ENCODE measurements at places on chromosomes 3 and 15.

GRCh38 chr15:68574629-68575028 lies 4.2 kb upstream of the CORO2B start:
- DNase-seq: no peak

- DNase-seq: no peak
Observed at GRCh38 chr15:77696871-77697270, 64.2 kb upstream of the LINGO1 start.

- DNase-seq: no peak
Observed at GRCh38 chr3:76760336-76760735, 279.6 kb upstream of the ROBO2 start.

DNA sequence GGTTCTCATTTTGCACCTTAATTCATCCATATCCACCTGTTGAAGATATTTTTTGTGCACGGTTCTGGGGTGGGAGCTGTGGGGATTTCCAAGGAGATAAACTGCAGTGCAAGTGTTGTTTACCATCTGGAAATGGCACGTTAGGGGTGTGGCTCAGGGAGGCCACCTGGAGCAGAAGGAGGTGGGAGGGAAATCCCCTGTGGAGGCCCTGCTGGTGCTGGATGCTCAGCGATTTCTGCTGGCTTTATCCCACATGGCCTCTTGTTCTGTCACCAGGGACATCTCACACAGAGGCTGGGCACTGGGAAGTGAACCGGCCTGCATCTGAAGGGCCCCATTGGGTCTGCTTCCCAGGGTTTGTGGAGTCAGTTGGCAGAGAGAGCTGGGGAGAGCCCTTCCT lies 24.3 kb downstream of the TRPM1 start:
- DNase-seq: no peak
